ENCODE measurements at places on chromosomes 11 and 22.
A peak's percentile ranks its signal among the peaks of the same experiment; 100 is the strongest.

- DNase-seq, result no peak
Observed at GRCh38 chr11:27041141-27041899, 705 bp downstream of the BBOX1 start.

GRCh38 chr22:40056154-40056553, 61.4 kb downstream of the FAM83F start:
- DNase-seq, result no peak

- DNase-seq, result no peak
Observed at GRCh38 chr22:49490692-49491091, 337.0 kb downstream of the BRD1 start.

DNA sequence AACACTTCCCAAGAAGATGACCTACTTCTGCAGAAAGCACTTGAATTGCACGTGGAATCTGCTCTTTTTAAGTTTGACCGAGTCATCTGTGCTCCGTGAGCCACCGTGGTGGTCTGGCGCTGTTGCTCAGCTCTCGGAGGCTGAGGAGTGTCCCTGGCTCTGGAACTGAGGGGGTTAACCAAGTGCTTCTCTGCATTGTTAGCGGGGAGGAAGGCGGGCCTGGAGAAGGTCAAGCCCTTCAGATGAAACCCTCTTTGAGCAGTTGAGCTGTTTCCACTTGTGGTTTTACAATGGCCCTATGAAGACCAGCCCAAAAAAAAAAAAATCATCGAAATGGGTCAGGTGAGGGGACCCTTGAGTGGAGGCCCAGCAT, 286.4 kb downstream of the NTM start:
- DNase-seq, result no peak

- DNase-seq, result no peak
Observed at GRCh38 chr11:96293109-96293508, 49.9 kb downstream of the MAML2 start.

DNA sequence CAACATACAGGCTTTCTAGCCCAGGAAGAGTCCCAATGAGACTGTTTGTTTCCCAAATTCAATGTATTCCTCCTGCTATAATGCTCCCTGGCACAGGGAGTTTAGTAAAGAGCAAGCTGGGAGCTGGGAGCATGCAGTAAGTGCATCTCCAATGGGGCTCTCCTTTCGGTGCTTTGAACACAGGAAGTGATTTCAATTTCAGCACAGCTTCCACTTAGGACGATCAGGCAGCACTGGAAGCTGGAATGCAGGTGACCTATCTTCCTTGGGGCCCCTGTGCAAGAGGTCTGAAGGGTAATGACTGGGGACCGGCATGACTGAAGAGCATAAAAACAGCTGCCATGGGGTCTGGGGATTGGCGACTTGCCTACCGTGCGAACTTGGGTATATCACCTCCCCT, 76.0 kb downstream of the LARGE1 start:
- no peak for DNase-seq

GRCh38 chr11:119716582-119717498, 12.2 kb downstream of the NECTIN1 start:
- DNase-seq, result no peak

DNA sequence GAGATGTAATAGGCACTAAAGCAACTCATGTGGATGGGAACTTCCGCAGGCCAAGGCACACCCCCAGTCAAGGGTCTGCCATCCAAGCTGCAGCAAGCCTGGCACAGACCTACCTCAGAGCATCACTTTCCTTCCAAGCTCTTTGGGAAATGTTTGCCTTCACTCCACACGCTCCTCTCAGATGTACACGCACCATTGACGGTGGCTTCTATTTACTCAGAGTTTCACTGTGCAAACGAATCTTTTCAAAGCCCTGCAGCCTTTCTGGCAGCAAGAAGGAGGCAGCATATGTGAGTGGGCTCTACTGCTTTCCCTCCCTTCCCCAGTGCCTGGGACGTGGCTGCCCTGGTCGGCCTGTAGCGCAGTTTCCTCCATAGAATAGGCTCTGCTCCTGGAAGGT, 60.9 kb upstream of the USP47 start:
- DNase-seq, result no peak

GRCh38 chr11:1277936-1278512, 31.4 kb downstream of the TOLLIP start:
- no peak for DNase-seq

GRCh38 chr11:128901653-128902514, 10.7 kb downstream of the KCNJ5 start:
- no peak for DNase-seq

DNA sequence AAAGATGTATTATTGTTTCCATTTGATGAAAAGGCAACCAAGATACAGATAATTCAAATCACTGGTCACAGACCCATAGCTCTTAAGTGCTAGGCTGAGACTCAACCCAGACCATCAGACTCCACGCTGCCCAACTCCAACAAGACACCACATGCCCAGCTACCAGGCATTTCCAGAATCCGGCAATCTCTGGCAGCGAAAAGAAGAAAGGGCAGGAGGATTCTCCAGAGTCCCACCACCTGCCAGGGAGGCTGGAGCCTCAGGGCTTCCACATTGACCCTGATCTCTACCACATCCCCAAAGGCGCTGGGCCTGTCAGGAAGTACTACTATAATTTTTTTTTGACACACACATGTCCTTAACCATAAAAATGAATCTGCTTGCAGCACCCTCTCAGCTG, 61.4 kb upstream of the ARFGAP3 start:
- no peak for DNase-seq

GRCh38 chr11:87128372-87128771, 90.6 kb downstream of the TMEM135 start:
- DNase-seq, result no peak

DNA sequence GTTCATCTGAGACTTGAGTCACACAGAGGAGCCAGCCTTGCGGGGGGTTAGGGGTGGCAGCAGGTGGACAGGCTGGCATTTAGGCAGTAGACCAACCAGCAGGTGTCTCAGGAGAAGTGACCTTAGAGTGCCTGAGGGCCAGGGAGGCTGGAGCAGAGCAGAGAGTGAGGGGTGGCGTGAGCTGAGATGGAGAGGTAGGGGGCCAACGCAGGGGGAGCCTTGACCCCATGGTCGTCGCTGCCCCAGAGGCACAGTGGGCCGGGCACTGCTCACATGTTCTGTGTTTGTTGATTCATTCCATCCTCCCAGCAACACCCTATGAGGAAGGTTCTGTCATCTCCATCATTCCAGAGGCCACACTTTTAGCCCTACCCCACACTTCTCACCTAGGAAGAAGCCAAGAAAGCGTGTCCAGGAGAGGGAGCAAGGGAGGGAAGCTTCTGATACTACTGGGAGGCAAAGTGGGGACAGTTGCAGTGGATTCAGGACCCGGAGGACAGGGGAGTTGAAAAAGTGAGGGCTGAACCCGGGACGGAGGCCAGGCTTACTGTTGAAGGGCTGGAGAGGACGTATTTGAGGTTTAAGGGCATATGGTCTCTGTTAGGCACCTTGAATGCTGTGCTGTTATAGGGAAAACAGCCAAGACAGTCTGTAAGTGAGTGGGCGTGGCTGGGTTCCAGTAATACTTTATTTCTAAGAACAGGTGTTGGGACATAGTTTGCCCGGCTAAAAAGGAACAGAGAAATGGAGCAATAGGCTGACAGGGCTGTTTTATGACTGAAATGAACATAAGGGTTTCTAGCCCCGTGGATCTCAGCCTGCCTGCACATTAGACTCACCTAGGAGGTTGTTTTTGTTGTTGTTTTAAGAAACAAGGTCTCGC, 7.3 kb downstream of the SART1 start:
- DNase-seq, result no peak

DNA sequence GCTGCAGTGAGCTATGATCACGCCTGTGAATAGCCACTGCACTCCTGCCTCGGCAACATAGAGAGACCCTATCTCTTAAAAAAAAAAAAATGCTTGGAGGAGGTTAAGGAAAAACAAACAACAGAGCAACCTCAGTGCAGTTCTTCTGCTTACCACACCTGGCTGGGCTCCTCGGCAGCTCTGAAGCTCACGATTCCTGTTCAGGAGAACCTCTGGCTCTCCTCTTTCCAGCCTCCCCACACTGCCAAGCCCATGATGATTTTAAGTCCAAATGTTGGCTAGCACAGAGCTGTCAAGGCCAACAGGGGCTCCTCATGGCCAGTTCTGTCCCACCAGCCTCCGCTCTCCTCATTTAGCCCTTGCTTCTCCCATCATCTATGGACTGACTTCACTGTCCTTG, 69.7 kb upstream of the ARFGAP3 start:
- no peak for DNase-seq

GRCh38 chr11:68297812-68298658, 14.4 kb upstream of the LRP5 start:
- DNase-seq, result peak; percentile 74

DNA sequence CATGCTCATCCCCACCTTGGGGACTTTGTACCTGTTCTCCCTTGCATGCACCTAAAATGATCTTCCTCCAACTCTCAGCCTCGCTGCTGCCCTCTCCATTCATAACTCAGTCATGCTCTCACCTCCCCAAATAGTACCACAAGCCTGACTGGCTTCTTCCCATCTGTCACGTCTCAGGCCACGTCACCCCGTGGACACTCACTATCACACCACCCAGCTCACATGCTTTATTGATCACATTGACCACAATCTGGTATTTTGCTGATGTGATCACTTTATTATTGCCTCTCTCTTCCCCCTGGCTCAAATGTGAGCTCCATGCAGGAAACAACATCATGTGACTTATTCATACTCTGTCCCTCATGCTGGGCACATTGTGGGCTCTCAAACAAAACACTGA, 9.2 kb upstream of the SGSM1 start:
- DNase-seq, result no peak

DNA sequence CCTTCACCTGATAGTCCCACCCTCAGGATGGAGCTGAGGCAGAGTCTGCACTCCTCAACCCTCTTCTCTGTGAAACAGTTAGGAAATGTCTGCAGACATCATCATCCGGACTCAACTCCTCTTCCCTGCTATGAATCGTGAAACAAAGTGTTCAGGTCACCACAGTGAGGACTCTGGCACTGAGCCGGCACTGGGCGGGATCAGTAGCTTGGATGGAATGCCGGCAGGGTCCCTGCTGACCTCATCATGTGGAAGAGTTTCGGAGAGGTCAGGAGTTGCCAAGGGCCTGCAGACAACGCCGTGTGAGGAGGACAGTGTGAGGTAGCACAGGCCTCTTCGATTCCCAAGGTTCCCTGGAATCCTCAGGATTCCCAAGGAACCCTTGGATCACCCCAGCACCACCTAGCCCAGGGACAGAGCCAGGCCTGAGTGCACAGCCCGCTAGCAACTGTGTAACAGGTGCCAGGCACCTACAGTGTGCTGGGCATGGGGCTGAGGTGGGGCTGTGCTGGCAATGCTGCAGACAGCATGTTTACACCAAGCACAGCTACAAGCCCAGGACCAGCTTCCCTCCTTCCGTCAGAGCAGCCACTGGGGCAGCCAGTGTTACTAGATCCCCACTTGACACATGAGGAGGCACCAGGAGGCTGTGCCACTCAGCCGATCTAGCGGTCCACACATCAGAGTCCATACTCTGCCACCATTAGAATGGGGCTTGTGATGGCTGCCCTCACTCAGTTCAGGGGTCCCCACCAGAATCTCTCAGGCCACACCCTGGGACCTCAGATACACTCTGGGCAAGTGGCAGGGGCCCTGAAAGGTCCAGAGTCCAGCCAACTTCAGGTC, 693 bp upstream of the LINC01488 start:
- DNase-seq, result no peak

All from CD4-positive, alpha-beta T cell treated with Interleukin-4 for 1 hour (primary cell).